Immature natural killer cell (primary cell): ENCODE measurements at places on chromosomes 11 and 22.

DNA sequence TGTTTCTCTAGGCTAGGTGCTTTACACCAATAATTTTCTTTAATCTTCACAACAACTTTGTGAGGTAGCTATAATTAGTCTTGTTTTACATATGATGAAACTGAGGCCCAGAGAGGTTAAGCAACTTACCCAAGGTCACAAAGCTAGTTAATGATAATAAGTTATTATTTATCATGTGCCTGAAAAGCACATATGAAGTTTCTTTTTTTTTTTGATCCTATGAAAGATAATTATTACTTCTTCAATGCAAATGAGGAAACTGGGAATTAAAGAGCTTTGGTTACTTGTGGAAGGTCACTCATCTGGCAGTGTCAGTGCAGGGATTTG is 22.8 kb downstream of the STIM1 start:
- DNase-seq: no peak

- no peak for DNase-seq
Measured at GRCh38 chr11:108895579-108896480, 231.0 kb downstream of the DDX10 start.

DNA sequence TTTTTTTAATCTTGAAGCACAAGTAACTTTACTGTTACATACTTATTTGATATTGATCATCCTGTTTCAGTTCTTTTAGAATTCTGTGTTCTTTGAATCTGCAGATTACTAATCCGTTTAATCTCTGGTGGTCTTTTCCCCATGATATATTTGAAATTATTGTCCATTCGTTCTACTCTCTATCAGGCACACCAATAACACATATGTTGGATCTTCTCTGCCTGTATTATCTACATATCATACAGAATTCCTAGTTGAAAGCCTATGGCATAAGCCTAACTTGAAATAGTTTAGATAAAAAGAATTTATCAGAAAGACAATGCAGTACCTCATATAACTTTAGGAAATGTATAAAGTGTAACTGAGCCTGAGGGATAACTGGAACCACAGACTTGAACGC is 32.6 kb downstream of the STK33 start:
- no peak for DNase-seq

DNA sequence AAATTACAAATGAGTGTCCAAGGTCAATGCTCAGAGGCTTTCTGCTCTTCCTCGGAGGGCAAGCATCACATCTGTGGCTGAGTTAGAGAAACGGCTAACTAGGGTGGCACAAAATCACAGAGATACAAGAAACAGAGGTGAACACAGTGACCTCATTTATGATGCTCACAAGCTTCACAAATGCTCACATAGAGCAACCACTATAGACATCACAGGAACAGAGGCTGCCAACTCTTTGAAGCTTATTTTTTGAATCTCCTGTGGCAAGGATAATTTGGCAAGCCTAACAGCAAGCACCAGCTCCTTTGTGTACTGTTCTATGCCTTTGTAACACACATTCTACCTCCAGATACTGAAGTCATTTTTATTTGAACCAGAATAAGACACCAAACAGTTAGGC is 416.5 kb upstream of the DDI1 start:
- DNase-seq: no peak

- DNase-seq: no peak
Measured at GRCh38 chr11:126829716-126830115, 170.9 kb downstream of the KIRREL3 start.

- DNase-seq: no peak
Measured at GRCh38 chr22:46169628-46170027, 19.3 kb downstream of the PPARA start.

GRCh38 chr11:99766811-99767210 is 746.1 kb downstream of the CNTN5 start:
- no peak for DNase-seq

DNA sequence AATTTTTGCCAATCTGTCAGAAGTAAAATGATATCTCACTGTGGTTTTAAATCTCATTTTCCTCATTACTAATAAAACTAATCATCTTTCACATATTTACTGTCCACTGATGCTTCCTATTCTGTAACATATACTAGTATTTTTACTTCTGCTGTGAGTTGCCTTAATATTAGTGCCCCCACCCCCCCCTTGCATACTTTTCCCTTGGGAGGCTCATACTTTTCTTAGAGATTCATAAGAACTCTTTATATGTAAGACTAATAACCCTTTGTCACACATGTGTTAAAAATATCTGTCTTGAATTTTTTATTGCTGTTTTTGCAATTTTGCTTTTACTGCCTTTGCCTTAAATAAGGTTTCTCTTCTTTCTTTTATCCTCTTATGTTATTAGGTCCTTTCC is 87.2 kb downstream of the PHF21A start:
- no peak for DNase-seq
